ENCODE measurements at places on chromosomes 4 and X. TPM values are rescaled to one million over a fixed set of nuclear protein-coding genes. Genes with fewer than 3 reads are reported as not detected.

TMPRSS11B gene
- total RNA-seq, result not detected

G6PD gene
- total RNA-seq, result 38.2 TPM

NWD2 gene
- 0.48 TPM for total RNA-seq

MAGEA10 gene
- not detected for total RNA-seq

SPANXB1 gene
- not detected for total RNA-seq

KLHL4 gene
- total RNA-seq, result 0.66 TPM

TDO2 gene
- not detected for total RNA-seq

LRRC66 gene
- total RNA-seq, result 0.33 TPM

ARHGAP4 gene
- 18.4 TPM for total RNA-seq

REELD1 gene
- 0.98 TPM for total RNA-seq

YY2 gene
- total RNA-seq, result 3.6 TPM

CFI gene
- 32.1 TPM for total RNA-seq

KIAA1210 gene
- total RNA-seq, result not detected

SORCS2 gene
- total RNA-seq, result 0.66 TPM

ZAR1 gene
- not detected for total RNA-seq
